ENCODE measurements at places on chromosomes 7 and 10.

DNA sequence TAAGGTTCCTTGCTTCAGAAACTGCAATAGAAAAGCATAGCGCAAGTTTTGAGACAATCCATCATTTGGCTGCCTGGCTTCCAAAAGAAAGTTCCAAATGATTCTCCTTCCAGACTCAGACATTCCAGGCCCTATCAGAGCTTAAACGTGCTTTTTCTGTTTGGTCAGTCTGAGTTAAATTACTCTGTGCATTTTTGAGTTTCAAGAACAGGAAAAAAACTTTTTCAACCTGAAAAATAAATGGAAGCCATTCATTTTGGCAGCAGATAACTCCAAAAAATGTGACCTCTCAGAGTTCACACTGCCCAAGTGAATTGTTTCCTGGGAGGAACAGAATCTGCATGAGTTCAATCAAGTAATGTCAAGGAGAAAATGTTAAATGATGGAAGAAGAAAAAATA, 354.2 kb downstream of the CXCL12 start:
- no peak for DNase-seq

- no peak for DNase-seq
Observed at GRCh38 chr10:73653701-73654100, 2.1 kb downstream of the SYNPO2L start.

DNA sequence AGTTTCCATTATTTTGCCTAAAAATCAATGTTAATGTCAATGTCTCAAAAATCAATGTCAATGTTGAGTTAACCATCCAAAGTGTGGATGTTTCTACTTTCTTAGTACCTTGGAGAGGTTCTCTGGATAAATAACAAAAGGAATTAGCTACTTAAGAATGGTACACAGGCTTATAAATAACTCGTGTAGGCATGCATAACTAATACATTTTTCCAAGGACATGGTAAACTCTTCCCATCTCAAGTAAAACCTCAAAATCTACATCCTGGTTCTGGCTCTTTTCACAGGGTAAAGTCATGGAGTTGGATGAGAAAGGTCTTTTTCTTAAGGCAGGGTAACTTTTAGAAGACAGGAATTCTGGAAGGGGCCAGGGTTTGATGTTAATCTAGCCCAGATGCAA, 59.9 kb downstream of the CAV1 start:
- DNase-seq = no peak

GRCh38 chr10:34407324-34407805, 407.7 kb downstream of the PARD3 start:
- no peak for DNase-seq

GRCh38 chr7:80624763-80625162, 13.7 kb upstream of the CD36 start:
- DNase-seq = no peak

DNA sequence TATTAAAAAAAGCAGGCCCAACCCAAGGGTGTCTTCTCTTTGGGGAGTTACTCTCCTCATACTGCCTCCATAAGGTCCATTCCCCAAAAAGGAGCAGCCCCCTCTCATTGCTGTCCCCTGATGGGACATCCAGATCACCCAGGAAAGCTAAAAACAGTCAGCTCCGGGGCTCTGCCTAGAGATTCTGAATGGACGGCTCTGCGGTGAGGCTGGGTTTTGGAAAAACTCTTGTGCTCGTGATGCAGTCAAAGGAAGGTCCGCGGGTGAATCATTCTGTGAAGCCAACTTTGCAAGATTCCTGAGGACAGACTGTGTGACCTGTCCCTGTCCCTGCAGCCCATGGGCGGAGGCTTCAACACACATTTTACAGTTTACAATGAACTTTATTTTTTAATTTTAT, 351.5 kb downstream of the TYW1 start:
- DNase-seq = no peak

GRCh38 chr10:68348265-68348741, 15.6 kb upstream of the PBLD start:
- no peak for DNase-seq

- DNase-seq = no peak
Observed at GRCh38 chr7:50865450-50865849, 82.8 kb upstream of the GRB10 start.

DNA sequence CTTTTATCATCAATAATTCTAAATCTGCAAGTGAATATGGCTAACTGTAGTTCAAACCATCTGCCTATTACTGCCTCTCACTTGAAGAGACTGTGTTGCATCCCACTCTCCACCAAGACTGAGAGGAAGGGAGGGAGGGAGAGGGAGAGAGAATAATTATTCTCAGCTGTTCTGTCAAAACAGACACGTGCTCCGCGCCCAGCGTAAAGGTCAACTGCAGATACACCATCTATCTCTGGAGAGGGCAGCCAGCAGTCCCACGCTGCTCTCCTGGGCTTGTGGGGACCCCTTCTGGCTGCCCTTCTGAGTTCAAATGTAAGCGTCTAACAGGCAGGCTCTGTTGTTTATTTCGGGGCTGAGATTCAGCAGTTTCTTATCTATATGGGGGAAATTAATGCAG, 625.5 kb upstream of the GALNT17 start:
- DNase-seq = no peak

- DNase-seq = no peak
Observed at GRCh38 chr10:59779756-59780533, 26.7 kb upstream of the MRLN start.

DNA sequence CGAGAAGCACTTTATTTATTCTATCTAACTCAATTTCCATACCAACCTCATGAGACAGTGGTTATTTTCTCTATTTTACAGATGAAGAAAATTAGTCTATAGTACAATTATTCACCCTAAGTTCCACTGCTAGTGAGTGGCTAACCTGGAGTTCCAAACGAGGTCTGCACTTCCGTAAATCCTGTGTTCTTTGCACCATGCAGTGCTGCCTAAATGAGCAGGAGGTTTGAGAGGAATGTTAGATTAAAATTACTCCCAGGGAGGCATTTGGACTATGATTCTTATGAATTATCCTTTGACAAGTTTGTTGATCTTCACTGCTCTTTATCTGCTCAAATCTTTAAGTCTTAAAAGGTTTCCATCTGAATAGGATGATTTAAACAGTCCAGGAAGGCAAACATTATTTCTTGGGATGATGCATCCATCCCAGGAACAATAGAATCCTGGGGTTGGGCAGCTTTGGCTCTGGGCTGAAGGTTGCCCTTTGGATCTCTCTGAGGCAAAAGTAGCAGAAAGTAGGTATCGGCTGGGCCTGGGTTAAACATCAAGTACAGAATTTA, 400.8 kb downstream of the REEP3 start:
- no peak for DNase-seq

DNA sequence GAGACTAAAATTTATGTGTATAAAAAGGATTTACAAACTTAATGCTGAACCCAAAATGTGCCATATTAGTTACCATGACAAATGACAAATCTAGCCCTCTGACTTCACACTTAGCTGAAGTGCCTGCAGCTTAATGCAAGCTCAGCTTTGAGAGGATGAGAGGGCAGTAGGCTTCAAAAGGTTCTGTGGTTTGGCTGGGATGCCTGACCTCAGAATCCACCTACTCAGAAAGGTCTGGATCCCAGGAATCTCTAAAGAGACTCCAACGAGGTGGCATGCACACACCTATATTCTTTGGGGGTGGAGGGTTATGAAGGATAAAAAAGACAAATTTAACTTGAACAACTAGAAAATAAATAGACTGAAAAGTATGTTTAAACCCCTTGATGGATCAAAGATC, 213.4 kb downstream of the TAX1BP1 start:
- no peak for DNase-seq

DNA sequence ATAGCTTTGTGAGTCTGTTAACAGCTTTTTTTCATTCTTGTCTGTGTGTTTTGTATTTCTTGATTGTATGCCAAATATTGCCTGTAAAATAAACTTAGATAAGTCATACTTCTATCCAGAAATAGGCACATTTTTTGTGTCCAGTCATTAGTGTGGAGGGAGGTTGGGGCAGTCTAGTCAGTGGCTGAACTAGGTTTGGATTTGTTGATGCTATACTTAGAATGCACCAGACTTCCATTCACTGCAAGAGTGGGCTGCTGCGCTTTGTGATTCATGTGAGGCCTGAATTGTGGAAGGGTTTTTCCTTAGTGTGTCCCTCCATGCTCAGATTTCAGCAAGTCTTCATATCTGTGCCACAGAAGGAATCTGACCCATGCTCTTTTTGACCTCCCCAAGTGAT, 50.0 kb downstream of the TRUB1 start:
- DNase-seq = no peak

DNA sequence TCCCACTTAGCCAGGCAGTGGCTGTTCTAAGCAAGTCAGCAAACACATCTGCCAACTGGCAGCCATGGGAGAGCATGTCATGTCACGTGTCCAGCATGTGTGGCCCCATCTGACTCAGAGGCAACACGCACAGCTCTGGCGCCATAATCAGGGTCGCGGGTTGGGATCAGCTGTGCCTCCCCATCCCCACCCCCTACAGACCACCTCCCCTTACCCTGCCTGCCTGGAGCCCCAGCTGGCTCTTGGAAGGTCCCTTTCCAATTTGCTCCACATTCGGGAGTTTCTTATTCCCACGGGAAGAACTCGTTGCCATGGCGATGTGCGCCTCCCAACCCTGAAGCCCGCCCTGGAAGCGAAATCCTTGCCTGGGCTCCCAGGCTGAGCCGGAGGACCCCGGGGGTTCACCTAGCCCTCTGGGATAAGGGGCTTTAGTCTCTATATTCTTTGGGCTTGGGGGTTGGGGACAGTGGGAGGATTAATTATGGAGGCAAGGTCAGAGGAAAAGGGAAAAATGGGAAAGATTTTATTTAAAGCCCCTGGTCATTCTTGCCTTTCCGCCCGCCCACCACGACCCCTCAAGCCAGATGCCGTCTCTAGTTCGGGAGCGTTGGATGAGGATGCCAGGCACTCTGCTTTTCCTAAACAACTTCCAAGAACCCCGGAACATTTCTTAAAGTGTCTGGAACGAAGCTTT, 283.7 kb downstream of the ZEB1 start:
- peak; percentile 91 for DNase-seq

GRCh38 chr10:104297697-104298660, 29.0 kb downstream of the GSTO2 start:
- no peak for DNase-seq

GRCh38 chr7:46292741-46293140, 371.7 kb upstream of the IGFBP3 start:
- no peak for DNase-seq

- no peak for DNase-seq
Observed at GRCh38 chr7:101985903-101986734, 168.7 kb downstream of the CUX1 start.

DNA sequence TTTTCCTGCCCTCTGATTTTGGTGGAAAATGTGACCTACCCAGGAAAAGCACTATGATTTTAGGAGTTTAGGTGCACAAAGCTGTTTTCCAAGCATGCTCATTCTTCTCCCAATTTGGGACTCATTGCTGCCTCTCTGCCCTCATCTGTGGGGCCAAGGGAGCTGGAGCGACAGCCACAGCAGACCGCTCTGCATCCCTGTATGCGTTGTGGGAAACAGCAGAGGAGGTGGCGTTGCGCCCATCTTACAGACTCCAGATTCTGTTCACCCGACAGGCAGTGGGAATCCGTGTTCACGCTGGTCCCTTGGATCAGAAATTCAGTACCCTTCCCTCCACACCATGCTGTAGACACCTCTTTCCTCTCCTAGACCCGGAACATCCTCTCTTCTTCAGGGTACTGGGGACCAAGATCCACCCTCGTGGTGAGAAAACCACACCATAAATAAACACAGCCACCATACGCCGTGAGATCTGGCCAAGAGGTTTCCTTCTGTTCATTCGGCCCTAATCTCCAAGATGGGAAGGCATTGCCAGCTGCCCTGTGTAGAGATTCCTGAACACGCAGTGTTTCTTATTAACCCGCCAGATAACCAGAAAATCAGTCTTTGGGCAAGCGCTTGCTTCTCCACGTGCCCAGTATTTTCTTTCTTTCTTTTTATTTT, 87.9 kb downstream of the CUX1 start:
- DNase-seq = no peak

GRCh38 chr7:134406431-134406830, 52.5 kb downstream of the AKR1B1 start:
- no peak for DNase-seq

DNA sequence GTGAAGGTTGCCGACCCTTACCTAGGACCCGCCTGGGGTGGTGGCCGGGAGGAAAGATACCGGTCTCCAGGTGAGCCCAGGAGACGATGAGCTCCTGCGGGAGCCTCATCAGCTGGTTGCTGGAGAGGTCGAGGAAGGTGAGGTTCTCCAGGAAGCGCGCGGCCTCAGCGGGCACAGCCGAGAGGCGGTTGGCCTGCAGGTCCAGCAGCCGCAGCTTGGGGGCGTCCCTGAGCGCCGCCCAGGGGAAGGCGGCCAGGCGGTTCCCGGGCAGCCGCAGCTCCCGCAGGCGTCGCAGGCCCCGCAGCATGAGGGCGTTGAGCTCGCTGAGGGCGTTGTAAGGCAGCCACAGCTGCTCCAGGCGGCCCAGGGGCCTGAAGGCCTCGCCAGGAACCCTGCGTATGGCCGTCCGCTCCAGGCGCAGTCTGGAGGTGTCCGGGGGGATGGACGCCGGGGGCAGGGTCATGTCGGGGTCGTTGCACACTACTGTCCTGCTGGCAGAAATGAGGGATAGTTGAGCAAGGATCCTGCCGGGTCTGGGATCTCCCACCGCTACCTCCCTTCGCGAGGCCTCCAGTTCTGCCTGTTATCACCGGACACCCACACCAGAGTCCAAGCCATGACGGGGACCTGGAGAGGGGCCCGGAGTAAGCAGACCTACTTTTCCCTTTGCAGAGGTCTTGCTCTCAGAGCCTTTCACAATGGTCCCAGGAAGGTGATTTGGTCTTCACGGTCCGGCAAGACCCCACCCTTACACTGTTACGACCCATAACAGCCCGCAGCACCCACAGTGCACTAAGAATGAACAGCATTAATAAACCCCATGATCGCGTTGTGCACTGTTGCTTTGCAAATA, 3.9 kb downstream of the LRIT1 start:
- DNase-seq = no peak

DNA sequence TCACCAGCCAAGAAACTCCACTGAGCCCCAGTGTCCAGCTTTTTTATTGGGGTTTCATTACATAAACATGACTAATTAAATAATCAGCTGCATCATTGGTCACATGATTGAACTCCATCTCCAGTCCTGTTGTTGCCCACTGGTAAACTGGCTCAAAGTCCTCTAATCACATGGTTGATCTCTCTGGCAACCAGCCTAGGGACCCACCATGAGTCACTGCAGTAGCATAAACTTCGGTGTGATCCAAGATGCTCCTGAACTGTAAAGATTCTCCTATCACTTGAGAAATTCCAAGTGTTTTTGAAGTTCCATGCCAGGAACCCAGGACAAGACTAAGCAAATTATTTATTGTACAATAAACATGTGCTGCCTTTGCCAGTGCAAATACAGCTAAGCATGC, 130.4 kb upstream of the AUTS2 start:
- DNase-seq = no peak

DNA sequence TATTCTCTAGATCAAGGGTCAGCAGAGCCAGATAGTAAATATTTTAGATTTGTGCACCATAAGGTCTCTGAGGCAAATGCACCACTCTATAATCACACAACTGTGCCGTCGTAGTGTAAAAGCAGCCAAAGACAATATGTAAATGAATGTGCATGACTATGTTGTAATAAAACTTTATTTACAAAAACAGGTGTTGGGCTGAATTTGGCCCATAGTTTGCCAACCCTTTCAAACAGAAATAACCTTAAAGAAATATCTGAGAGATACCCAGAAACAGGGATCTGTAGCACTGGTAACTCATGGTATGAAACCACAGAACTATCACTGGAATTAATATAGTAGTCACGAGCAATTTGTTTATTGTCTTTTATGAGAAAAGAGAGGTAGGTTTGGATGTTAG, 86.0 kb downstream of the ARID5B start:
- no peak for DNase-seq

- peak; percentile 48 for DNase-seq
Observed at GRCh38 chr7:100867776-100868485, 744 bp downstream of the TRIP6 start.

All from Right ventricle myocardium inferior (tissue), 1 donor.